ENCODE measurements at places on chromosomes 1 and 21.

GRCh38 chr21:26365849-26366248, 195.3 kb upstream of the APP start:
- DNase-seq, result no peak

- peak; percentile 26 for DNase-seq
These were observed 16.7 kb downstream of the SPATA21 start for GRCh38 chr1:16420424-16421118.

DNA sequence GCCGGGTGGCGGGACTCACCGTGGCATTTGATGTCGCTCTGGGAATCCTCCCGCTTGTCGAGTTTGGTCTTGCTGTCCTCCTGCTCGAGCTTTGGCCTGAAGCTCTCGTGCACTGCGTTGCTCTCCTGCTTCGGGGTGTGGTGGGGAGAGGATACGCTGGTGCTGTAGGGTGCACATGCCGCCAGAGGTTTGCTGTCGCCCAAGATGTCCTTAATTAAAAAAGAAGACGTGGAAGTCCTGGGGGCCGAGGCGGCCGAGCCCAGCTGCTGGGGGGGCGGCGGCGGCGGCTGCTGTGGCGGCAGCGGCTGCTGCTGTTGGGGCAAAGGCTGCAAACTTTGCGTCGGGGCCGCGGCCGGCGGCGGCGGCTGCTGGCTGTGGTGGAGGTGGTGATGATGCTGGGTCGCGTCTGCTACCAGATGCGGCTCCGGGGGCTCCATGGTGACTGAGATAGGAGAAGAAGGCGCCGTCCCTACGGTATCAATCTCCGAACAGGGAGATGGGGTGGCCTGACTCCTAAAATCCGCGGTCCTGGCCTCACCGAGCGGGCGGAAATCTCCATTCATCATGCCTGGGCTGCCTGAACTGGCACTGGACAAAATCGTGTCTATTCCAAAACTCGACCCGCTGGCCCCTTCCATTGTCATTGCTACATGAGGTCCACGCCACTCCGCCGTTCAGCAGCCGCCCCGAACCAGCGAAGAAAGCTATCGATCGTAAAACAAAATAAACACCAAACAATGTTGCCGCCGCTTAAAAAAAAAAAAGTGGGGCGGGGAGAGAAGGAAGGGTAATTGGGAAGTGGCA, at the start of gene BARHL2:
Gene BARHL2 (minus strand): TSS at position 751 of the 804 bp plus-strand sequence. CDS start 107 bp downstream, at position 644.
- DNase-seq, result no peak

DNA sequence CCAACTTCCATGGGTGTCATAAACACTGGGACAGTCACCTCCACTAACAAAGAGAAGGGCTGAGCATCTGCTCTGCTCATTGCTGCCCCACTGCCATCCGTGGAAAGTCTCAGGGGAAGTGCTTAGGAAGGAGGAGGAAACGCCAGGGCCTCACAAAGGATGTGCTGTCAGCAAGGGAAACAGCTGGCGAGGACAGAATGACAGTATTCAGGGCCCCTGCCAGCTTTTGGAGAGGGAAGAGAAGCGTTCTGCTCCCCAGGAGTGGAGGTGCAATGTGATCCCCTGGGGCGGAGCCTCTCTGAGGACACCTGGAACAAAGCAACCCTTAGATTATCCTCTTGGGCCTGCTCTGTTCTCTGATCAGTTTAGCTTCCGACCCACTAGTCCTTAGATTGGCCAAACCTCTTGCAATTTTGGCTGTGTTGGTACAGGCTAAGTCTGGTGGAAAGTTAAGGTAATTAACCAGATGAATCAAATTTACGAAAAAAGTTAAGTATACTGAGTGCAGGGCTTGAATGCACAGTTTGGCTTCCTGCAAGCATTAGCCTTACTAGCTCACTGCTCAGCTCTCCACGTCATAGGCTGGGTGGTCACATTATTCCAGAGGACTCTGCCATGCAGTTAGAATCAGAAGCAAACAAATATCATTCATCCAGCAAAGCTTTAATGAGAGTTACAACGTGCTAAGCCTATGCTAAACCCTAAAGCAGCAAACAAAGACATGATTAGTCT, 170.2 kb upstream of the NFIA start:
- no peak for DNase-seq

DNA sequence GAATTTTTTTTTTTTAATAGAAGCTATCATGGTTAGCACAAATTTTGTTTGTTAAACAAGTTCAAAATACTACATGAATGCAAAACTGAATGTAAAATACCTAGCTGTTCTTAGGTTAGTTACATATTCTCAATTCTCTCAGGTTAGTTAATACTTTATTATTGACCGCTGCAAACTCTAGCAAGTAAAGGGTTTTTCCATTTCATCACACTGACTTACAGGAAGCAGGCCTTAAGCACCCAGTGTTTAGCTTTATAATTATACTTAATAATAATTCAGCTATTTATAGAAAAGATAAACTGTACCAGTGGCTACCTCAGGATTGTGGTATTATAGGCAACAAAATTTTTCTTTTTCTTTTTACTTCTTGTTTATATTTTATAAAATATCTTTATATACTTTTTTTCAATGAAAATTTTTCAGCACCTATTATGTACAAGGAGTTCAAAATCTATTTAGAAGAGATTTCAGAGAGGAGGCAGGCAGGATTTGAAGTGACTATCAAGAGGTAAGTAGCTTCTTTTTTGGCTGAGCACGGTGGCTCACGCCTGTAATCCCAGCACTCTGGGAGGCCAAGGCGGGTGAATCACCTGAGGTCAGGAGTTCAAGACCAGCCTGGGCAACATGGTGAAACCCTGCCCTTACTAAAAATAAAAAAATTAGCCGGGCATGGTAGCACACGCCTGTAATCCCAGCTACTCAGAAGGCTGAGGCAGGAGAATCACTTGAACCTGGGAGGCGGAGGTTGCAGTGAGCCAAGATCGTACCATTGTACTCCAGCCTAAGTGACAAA, 17.9 kb downstream of the PLPP3 start:
- DNase-seq, result no peak

GRCh38 chr1:34781071-34781843, at the start of gene GJB3:
TSS of gene GJB3 (plus strand) at chr1:34781214. CDS start at chr1:34784763, 3,549 bp downstream.
- DNase-seq, result peak; percentile 8

DNA sequence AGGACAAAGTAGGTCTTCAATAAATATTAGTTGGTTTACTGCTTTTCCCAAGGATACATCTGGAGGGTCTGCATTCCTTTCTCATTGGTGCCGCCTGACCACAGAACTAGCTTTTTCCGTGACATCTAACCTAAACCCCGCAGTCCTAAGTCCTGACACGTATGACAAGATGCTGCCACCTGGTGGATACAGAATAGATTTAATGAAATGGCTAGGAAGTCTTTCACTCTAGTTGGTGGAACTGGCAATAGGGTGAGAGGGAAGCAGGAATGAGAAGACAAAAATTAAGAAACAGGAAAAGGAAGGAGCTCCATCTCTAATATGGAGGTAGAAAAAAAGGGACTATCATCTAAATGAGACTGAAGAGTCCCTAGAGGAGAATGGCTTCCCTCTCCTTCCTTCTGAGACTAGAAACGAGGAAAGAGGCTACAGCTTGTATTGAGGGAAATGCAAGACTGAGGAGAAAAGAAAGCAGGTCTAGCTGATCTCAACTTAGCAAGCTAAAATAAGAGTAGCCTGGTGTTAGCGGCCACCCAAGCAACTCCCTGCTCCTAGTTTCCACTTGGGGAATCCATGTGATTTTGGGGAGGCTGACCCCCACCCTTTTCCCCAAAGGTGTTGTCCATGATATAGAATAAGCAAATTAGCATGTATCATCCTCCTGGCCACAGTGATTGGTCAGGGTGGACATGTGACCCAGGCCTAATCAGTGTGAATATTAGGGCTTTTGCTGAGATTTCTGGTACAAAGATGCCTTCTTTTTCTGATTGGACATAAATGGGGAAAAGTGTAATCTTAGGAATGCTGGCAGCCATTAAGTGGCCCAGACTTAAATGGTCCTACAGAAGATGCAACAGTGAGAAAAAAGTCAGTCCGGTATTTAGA, 5.9 kb downstream of the RFX5 start:
- peak; percentile 82 for DNase-seq

DNA sequence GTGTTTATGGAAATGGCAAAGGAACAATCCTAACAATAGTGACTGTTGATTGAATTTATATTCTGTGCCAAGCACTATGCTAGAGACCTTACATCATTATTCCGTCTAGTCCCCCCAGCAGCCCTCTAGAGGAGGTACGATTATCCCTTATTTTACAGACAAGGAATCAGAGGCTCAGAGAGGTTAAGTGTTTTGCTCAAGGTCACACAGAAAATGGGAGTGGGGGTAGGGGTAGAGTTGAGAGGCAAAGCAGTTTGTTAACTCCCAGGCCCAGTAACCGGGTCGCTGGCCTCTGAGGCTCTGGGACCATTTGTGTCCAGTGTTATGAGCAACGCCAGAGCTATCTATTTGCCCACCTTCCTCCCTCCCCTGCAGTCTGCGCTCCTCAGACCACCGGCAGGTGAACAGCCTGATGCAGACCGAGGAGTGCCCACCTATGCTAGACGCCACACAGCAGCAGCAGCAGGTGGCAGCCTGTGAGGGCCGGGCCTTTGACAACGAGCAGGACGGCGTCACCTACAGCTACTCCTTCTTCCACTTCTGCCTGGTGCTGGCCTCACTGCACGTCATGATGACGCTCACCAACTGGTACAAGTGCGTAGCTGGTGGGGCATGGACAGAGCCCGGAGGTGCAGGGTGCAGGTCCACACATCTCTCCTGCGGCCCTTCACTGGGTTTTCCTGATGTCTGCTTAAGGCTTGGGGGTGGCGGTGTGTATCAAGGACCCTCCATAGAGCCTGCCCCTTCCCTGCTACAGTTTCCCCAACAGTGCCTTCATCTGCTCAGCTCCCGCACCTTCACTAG, 19.8 kb downstream of the SERINC2 start:
- no peak for DNase-seq

GRCh38 chr1:182080955-182081582, 19.6 kb upstream of the ZNF648 start:
- peak; percentile 81 for DNase-seq

DNA sequence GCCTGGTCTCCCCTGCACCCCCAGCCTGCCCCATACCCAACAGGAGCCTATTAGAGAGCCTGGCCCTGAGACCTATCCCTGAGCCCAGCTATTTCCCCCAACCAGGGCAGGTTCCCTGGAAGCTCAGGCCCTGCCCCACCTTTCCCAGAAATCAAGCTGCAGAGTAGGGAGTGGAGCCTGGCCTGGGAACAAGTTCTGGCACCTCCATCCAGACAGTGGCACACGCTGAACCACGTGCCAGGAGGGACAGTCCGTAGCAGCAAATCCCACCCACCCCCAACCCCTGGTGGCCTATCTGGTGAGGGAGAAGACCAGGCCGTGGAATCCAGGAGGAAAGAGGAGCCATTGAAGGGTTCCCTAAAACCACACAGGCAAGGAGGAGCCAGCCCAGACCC, 22.6 kb downstream of the TNNT2 start:
- DNase-seq, result no peak

DNA sequence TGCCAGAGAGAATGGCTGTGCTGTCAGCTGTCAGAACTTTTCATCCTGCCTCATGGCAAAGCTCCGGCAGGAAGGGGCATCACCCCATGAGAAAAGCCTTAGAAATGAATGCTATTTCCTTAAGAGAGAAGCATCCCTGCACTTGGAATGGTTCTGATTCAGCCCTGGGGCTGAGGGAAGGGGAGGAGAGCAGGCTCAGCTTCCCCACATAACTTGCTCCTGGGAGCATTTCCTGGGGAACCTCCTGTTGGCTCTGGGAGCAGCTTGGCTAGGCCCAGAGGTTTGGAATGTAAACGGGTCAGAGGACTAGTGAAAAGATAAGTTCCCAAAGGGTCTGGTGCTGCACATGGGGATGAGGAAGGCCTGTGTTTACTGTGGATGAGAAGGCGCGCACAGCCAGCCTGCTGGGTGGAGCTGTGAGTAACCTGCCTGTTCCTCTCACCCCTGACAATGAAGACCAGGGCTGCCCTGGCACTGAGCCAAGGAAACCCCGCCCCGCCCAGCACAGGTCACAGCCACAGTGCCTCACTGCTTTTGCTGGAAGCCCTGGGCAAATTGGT, 5.0 kb downstream of the PRELP start:
- DNase-seq, result no peak

- DNase-seq, result no peak
These were observed 9.1 kb upstream of the CDK18 start for GRCh38 chr1:205495237-205495823.

GRCh38 chr1:219126377-219126776, 47.3 kb upstream of the LYPLAL1 start:
- DNase-seq, result no peak

DNA sequence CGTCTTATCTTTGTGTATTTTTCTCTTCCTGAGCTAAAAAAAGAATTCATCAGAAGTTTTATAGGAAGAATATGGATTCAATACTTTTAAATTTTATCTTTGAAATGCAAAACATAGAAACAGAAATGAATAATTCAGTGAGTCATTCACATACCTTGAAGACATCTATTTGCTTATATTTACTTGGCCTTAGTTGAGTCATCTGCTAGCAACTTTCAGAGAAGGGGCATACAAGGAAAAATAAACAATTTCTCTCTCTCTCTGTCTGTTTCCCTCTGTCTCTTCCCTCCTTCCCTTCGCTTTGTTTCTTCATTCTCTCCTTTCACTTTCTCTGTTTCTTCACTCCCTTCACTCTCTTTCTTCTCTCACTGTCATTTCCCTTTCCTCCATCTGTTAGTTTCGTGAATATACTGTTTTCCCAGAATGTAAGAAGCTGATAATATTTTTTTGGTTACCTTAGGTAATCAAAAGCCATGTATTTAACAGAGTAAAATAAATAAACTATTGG, 477.2 kb downstream of the BRINP3 start:
- no peak for DNase-seq

DNA sequence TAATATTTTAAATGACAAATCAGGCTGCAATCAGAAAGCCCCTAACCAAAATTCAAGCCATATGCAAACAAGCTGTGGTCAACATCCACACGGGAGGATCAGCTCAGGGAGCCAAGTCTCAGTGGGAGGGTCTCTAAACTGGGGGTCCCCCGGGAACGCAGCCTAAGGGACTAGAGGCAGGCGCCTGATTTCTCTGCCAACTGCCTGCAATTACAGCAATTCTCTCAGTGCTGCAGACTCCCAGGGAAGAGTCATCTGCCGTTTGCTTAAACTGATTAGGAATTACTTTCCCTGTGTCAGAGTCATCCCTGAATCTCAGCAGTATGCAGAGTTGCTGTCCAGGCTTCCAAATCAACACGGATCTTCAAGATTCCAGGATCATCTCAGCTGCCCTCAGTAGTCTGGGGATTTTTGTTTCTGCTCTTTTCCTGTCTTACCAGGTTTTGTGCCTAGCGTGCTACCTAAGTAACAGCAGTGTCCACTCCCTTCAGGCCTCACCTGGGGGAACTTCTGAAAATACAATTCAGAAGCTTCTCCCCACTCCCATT, 247.8 kb downstream of the RRAGC start:
- DNase-seq, result no peak

GRCh38 chr1:207920444-207921021, 9.6 kb upstream of the CD34 start:
- DNase-seq, result no peak

Data from NB4 (cell line).